Stimulated activated CD4-positive, alpha-beta T cell treated with anti-CD3 and anti-CD28 coated beads, Interleukin-2, amount 100 ng/mL, for 24 hours (primary cell): ENCODE measurements at places on chromosomes 13 and 19.

DNA sequence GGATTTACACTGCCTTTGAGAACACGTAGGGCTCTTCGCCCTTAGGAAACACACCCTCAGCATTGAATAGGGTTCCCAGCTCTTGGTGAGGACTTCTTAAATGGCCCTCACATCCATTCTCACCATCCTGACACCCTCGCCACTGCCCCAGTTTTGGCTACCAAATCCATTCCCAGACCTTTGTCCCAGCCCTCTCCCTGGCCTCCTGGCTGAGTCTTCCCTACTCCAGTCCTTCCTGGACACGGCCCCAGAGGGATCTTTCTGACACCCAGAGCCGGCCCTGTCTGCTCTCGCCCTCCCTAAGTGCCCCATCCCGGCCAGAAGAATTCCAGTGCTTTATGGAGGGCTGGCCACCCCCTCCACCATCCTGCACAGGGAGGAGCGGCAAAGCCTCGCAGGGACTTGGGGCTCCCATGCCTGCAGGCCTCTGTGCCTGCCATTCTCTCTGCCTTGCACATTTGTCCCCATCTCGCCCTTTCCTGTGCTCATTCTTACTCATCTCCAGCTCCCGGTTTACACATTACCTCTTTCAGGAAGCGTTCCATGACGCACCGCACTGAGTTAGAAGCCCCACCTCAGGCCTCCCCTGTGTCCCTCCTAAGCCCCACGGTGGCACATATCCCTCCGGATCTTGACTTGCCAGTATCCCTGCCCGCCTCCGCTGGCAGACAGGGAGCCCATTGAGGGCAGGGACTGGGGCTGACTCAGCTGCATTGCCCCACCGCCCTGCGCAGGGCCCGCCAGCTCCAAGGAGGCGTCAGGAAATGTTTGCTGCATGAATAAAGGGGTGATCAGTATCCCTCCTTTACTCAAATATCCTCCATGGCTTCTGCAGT is 11.0 kb upstream of the KLK14 start:
- no peak for DNase-seq

GRCh38 chr13:98543378-98544103 is 33.4 kb downstream of the STK24 start:
- DNase-seq = peak; percentile 43

DNA sequence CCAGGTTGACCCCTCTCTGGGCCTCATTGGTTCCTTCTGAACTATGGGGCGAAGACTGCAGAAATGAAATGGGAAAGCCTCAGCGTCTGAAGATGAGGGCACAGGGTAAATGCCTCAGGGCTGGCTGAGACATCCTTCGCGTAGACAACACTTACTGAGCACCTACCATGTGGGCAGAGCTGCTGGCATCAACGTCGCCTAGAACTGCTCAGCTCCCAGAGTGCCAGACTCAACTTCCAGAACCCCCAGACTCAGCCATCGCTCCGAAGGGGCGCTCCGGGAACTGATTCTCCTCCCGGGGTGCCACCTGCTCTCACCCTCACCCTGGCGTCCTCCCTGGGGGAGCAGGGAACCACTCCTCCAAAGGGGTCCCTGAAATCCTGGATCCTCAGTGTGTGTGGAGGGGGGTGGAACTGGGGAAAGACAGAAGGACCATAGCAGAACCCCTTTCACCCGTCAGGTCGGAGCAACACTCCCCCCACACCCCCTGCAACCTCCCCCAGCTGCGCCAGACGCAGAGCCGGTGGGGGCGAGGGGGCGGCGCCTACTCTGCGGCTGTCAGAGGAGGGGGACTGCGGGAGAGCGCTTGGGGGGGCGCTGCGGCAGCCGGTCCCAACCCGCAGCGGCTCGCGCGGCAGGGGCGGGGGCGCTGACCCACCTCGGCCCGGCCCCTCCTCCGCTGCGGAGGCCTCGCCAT is 8.2 kb upstream of the NFIC start:
- DNase-seq = no peak

DNA sequence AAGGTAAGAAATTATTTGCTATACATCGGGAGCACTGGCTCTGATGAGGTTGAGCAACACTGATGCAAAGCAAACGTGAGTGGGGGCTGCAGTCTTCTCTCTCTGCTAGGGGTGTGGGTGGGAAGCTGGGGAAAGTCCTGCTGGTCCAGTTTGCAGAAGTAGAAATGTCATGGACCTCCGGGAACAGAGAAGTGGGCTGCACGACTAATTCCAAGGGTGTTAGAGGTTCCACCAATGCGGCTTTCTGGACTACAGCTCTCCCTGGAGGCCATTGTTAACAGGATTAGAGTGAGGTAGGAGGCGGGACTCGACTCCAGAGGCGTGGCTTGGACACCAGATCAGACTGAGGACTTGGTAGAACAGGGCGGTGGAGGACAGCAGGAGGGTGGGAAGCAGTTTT is 5.7 kb upstream of the FBXO27 start:
- DNase-seq = peak; percentile 13

DNA sequence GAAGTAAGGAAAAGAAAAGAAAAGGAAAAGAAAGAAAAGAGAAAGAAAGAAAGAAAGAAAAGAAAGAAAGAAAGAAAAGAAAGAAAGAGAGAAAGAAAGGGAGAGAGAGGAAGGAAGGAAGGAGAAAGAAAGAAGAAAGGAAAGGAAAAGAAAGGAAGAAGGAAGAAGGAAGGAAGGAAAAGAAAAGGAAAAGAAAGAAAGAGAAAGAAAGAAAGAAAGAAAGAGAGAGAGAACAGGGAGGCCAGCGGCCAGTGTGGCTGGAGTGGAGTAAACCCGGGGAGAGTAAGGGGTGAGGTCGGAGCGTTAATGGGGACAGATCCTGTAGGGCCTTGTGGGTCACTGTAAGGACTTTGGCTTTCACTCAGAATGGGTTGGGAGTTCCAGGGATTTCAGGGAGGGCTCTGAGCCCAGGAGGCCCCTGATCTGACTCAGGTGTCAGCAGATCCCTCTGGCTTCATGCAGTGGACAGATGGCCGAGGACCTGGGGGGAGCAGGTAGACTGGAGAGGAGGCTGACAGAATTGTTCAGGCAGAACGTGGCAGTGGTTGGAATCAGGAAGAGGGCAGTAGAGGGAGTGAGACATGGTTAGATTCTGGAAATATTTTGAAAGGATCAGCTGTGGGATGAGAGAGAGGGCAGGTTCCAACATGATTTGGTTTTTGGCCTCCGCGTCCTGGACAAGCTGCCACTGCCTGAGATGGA is 19.8 kb upstream of the FXYD3 start:
- no peak for DNase-seq

- DNase-seq = peak; percentile 17
Observed at GRCh38 chr13:32164622-32165268, 133.2 kb downstream of the FRY start.

DNA sequence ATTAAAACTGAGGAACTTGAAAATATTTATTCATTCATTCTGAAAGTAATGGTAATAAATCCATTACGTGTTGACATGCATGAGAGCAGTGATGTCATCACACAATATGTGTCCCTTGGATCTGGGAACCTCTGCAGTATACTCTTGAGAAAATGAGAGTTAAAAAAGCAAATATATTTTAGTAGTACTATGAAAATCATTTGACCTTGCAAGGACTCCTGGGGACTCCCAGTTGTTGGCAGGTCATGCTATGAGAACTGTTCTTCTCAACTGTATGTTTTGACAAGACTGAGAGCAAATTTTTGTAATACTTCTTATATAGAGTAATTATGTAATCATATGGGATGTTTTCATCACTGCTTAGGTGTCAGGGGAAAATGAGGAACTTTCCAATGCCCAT is 249.4 kb downstream of the PCCA start:
- no peak for DNase-seq

GRCh38 chr19:17467471-17468301 is 2.6 kb upstream of the SLC27A1 start:
- no peak for DNase-seq

DNA sequence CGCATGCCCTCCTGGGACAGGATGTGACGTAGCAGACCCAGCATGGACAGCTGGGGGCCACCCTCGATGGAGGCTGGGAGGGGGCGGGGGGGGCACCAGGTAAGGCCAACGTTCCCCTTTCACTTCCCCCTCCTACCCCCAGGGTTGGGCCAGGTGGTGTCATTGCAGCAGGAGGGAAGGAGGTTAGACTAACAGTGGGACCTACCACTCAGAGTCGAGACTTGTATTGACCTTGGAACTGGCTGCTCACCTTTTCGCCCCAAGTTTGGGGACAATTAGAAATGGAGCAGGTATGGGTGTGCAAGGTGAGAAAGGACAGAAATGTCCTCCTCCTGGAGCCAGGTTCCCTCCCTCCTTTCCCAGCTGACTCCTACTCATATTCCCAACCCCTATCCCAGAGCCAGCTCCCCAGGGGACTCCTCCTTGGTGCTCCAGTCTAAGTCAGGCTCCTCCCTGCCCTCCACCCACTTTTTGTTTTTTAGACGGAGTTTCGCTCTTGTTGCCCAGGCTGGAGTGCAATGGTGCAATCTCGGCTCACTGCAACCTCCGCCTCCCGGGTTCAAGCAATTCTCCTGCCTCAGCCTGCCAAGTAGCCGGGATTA is 8.6 kb upstream of the SLC25A41 start:
- no peak for DNase-seq

GRCh38 chr19:10334588-10335351 is 1.4 kb upstream of the RAVER1 start:
- DNase-seq = peak; percentile 74

DNA sequence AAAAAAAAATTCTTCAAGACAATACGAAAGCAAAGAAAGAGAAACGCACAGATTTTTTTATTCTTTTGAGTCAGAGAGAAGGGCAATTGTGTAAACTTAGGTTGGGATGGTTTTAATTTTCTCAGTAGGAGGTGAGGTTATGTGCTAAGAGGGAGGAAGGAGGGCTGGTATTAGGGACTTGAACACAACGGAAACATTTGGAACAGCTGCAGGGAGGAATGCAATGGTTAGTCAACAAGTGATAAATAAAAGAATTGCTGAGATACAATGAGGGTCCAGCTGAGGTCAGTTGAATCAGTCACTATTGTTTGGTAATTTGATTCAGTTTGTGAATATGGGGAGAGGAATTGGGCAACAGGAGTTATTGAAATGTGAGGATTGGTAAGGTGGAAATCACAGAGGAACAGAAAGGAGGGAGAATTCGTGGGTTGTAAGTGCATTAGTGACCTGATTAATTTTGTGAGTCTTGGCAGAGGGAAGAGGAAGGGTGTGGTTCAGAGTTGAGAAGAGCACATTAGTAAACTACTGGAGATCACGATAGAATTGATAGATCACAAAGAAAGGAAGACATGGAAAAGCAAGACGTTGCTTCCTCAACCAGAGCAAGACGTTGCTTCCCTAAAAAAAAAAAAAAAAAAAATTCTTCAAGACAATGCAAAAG is 499.5 kb upstream of the SPRY2 start:
- no peak for DNase-seq

DNA sequence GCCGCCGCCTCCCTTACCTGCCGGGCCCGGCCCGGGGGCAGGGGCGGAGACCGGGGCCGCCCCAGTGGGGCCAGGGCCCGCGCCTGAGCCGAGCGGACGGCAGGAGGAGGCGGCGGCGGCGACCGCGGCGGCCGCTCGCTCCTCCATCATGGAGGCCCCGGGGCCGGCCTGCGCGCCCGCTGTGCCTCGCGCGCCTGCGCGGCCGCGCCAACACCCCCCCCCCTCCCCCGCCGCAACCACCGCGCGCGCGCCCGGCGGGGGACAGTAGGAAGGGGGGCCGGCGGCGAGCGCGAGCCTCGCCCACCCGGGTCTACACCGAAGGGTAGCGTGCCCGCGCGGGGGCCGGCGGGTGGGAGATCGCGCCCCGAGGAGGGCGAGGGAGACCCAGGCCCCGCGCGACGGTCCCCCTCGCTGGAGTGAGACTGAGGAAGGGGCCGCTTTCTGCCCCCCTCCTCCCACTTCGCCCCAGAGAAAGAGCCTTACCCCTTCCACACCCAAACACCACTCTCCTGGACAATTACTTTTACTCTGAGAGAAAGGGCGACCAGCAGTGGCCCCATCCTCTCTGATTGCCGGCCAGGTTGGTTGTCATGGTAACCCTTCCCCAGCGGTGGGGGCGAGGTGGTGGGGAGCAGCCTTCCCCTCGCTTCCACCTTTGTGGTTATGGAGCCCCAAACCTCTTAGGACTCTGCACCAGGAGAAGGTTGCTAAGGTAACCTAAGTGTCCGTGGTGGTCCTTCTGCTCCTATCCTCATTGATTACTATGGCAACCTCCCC is at the start of gene STRN4:
Gene STRN4 (minus strand): TSS at position 170 of the 777 bp plus-strand sequence. CDS start 20 bp downstream, at position 150.
- peak; percentile 60 for DNase-seq

- peak; percentile 76 for DNase-seq
Observed at GRCh38 chr19:39390451-39390750, 505 bp downstream of the PAF1 start.

DNA sequence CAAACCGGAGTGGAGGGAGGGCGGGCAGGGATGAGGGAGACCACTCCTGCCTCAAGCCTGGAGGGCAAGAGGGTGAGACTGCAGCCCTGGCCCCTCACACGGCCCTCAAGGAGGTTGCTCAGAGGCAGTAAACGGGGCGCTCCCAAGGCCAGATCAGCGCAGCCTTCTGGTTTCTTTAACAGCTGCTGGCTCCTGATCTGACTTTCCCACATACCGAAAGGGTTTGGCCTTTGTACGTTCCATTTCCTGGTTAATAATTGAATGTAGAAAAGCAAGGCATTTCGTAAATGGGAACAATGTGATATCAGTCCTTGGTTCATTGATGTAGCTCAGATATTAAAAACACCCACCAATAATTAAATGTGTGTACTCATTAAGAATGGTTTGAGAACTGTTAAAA is 71.5 kb downstream of the GGACT start:
- no peak for DNase-seq

GRCh38 chr19:42200116-42200715 is 17.3 kb downstream of the DEDD2 start:
- no peak for DNase-seq

- DNase-seq = no peak
Observed at GRCh38 chr13:45487604-45488003, 22.9 kb downstream of the COG3 start.

DNA sequence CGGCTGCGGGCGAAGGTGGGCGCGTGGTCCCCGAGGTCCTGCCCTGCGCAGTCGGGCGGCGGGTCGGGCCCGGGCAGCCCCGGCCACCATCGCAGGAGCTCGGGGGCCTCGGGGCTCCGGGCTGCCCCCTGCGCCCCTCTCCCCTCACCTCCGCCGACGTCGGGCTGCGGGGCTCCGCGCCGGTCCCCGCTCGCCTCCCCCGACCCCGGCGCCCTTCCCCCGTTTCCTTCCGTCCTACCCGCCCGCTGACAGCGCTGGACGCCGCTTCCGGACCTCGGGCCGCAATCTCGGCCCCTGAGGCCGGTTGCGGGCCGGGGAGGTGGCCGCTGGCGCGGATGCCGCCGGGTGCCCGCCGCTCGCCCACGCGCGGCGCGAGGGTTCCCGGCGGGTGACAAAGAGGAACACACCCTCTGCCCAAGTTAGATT is 720 bp downstream of the FARP1 start:
- peak; percentile 2 for DNase-seq
